ENCODE measurements at places on chromosomes 11 and 22. TPM values are rescaled to one million over a fixed set of nuclear protein-coding genes. Genes with fewer than 3 reads are reported as not detected.

Gene SIPA1
- 86.9 TPM for total RNA-seq

DNA sequence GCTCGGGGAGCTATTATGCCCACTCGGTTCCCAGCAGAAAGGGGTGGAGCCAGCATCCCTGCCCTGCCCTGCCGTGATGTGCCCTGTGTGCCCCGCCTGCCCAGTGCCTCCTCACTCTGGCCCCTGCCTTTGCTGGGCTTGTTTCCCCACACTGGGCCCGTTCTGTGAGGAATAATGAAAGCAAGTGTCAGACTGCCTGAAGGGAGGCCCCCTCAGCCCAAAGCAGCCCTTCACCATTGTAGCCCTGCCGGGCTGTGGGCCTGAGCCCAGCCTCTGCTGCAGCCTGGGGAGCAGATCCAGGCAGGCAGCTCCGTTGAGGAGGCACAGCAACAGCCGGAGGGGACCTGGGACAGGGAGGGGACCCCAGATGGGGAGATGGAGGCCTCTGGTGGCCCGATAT, 20.2 kb upstream of the NEFH start:
- DNase-seq, result no peak

Gene C11orf16
- total RNA-seq, result 0.15 TPM

DNA sequence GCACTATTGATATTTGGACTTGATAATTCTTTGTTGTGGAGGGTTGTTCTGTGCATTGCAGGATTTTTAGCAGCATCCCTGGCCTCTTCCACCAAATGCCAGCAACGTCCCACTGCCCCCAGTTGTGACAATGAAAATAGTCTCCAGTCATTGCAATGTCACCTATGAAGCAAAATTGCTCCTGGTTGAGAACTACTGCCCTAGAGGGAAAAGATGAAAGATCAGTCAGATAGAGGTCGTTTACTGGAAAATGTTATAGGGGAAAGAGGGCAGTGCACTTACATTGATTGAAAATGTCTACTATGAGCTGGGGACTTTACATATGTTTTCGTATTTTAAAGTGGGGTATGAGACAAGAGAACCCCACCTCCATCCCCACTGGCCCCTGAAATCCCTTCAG, 77.1 kb upstream of the FAM181B start:
- DNase-seq, result no peak

GRCh38 chr11:112968941-112969713, 7.9 kb downstream of the NCAM1 start:
- no peak for DNase-seq

DNA sequence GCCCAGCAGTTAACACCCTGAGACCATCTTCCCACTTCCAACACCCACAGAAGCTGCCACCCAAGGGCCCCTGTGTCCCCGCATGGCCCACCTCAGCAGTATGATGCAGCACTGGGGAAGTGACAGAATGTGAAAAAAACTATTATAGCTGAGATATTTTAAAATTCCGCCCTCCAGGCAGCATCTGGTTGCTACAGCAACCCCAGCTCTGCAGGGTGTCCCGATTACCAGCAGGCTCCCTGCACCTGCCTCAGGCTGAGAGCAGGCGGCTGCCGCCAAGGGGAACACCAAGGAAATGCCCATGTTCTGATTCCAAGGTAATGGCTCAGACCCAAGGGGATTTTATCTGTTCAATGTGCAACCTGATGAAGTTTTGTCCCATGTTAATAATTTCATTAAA, 10.5 kb upstream of the TMEM121B start:
- no peak for DNase-seq

Gene MMP26
- total RNA-seq, result not detected

GRCh38 chr11:128981254-128981653, 38.6 kb upstream of the TP53AIP1 start:
- DNase-seq, result no peak

DNA sequence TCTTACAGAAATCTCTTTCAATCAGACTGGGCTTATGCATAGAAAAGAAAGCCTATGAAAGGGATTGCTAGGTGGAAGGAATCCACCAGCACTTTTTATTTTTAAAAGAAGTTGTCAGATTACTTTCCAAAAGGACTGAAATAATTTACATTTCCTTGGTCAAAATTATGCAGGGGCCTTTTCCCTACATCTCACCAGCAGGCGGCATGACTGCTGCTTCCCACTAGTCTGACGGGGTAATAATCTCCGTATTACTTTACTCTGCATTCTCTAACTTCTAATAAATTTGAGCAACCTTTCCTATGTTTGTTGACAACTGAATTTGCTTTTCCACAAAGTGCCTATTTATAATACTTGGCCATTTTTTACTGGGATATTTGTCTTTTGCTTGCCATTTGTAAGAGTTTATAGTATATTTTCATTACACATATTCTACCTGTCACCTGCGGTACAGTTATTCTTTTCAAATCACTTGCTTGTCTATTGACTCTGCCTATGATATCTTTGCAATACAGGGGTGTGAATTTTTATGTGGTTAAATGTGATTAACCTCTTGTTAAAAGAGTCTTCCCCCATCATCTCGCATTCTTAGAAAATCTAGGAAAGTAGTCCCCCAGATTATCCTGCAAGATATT, 51.9 kb upstream of the USP47 start:
- DNase-seq, result no peak

Data from Panc1 (cell line).